ENCODE measurements at places on chromosomes 7 and 10.
A peak's percentile ranks its signal among the peaks of the same experiment; 100 is the strongest.

GRCh38 chr7:45884136-45884535 is 4.2 kb upstream of the IGFBP1 start:
- no peak for DNase-seq

- no peak for DNase-seq
These were observed 81.1 kb downstream of the PRTFDC1 start for GRCh38 chr10:24871011-24871935.

DNA sequence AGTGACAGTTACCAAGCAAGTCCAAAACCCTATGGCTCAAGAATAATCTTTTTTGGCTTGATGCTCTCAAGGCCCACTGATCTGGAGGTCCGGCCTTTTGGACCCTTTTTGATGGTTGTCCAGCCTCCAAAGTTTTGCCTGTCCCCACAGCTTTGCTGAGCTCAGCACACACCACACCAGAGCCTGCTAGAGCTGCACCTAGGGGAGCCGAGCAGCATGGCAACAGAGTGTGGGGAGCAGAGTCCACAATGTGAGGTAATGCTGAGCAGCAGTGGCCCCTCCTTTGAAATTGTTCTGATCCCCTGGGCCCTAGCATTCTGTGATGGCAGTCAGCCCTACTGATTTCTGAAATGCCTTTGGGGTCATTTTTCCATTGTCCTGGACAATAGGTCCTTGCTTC is 9.3 kb downstream of the GIMAP7 start:
- DNase-seq, result no peak

DNA sequence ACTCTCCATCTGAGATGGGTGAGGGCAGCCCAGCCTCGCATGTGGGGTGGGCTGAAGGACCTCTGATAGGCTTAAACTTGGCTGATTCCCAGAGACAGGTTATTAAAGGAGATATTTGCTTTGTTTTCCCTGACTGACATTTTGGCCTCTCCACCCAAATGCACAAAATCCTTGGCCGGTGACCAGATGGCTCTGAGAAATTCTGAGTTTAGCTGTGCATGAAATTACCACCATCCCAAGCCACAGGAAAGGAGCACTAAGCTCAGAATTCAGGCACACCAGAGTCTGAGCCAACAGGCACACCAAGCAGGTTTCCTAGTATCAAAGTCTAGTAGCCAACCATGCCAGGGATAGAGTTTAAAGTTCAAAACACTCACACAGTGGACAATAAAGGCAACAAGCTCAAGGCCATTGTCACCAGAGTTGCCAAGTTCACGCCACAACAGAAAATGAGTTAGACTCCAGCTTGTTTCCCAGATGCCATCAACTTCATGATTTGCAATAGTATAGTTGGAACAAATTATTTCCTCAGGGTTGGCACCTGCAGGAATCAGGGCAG is 387.6 kb downstream of the KCNMA1 start:
- no peak for DNase-seq

DNA sequence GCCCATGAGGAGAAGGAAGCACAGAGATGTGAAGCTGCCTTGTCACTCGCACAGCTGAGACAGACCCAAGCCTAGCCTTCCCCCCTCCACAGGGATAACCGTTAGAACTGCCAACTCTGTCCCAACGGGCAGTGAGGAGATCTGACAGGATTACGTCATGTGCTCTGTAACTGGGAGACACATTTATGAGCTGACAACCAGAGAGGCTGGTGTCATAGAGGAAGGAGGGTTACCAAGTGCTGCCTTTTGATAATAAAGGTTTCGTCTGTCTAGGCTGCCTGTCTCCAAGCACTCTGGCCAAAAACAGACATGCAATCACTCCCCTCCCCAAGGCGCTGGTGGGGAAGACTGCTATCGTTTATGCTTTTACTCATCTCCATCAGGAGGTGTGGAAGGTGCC is 165.9 kb downstream of the PLXNA4 start:
- DNase-seq, result no peak

DNA sequence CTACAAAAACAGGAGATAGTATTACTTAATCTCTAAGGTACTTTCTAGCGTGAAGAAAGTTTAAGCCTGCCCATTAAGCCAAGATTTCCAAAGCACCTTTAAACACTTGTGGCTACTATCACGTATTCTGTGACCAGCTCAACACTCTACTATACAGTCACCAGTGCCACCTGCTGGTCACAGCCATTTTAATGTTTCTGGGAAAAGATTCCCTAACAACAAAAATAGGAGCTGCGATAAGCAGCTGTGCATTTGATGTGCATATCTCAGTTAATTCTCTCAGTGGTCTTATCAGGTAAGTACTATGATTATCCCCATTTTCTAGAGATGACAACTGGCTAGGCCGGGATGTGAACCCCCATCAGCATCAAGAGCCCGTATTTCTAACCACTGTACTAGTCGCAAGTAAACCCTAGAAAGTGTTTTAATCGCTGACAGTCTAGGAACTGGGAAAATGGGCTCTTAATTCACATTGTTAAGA is 860 bp downstream of the SEC31B start:
- DNase-seq, result peak; percentile 53

- DNase-seq, result no peak
These were observed 169.1 kb downstream of the PTEN start for GRCh38 chr10:88032566-88032965.

- no peak for DNase-seq
These were observed 119.4 kb downstream of the GNAT3 start for GRCh38 chr7:80392229-80393169.

GRCh38 chr10:100997360-100998182 is 2.0 kb upstream of the LZTS2 start:
- DNase-seq, result peak; percentile 72

GRCh38 chr7:3897430-3898372 is 596.6 kb downstream of the SDK1 start:
- peak; percentile 7 for DNase-seq

- no peak for DNase-seq
These were observed 45.6 kb upstream of the SCIN start for GRCh38 chr7:12524794-12525386.

DNA sequence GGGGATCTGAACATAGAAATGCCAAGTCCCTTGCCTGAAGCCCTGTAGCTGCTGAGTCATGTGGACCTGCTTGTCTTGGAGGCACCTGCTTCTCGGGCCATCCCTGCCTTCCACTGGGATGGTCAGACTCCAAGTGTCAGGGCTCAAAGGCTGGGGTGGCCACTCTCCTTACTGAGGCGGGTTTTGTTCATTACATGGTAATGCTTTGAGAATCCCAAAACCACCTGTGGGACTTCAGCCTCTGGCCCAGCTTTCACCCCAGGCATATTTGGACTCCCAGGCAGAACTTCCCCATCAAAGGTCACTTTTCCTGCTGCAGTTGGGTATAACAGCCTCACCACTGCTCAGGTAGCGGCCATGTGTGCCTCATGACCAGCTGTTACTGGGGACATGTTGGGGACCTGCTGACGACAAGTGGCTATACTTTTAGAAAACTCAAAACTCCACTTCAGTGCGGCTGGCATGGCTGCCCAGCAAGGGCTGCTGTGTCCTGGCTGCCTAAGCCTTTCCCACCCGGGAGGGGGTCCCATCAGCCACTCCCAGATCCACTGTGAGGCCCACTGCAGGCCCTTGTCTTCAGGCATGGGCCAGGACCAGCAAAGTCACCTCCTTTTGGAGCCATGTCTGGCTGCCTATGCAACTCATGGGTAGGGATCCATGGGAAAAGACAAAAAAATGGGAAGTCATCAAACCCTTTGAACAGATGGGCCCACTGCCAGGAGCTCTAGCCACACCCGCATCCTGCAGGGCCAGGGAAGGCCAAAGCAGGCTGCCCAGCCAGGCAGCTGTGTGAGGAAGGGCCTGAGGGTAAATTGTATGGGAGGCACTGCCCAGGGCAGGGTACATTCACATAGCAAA is 96.7 kb downstream of the ARHGAP22 start:
- no peak for DNase-seq

DNA sequence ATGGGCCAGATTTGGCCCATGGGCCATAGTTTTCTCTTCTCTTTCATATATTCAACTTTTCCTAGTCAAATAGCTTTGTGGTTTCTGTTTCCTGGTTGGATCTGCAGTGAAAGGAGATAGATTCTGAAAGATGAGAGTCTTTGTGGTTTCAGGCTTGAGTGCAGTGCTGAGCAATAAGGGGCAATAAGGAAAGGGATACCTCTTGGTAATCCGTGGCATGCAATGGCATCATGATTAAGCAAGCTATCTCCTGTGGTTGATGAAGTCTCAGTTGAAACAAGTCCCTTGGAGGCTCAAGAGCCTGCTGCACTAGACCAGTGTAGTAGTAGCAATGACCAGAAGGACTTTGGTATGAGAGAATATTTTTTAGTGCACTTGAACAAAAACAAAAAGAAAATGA is 187.7 kb upstream of the CNTNAP2 start:
- DNase-seq, result no peak

DNA sequence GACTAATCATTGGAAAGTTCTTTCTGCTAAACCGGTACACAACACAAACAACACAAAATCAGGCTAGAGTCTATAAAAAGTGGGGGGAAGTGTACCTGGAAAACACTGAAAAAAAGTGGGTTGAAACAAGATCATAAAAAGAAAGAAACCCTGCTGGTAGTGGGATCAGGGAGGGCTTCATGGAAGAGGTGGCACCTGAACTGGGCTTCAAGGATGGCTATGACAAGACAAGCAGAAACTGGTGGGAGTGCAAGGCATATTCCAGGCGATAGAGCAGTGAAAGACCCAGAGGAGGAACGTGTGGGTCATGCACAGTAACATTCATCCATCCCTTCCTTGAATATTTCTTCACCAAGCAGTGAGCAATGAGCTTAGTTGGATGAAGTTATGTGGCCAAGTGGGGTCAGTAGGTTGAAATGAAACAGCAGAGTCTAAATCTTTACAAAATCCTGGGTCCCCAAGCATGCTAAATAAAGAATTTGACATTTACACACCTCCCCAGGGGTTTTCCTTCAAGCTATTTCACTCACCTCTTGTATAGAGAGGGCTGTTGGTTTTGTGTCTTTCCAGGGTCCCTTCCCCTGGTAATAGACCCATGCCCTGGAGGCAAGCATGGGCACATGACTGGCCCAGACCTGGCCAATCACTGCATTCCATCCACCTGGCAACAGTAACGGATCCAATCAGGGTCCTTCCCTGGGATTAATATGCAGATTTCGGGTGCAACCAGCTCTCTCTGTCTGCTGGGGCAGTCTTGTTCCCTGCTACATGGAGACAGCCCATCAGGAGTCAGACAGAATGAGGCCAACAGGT is 38.2 kb downstream of the SPOCK2 start:
- DNase-seq, result no peak

- no peak for DNase-seq
These were observed 71.7 kb upstream of the PALS2 start for GRCh38 chr7:24501443-24502134.

- DNase-seq, result no peak
These were observed 159.4 kb upstream of the AHR start for GRCh38 chr7:17139081-17139480.

DNA sequence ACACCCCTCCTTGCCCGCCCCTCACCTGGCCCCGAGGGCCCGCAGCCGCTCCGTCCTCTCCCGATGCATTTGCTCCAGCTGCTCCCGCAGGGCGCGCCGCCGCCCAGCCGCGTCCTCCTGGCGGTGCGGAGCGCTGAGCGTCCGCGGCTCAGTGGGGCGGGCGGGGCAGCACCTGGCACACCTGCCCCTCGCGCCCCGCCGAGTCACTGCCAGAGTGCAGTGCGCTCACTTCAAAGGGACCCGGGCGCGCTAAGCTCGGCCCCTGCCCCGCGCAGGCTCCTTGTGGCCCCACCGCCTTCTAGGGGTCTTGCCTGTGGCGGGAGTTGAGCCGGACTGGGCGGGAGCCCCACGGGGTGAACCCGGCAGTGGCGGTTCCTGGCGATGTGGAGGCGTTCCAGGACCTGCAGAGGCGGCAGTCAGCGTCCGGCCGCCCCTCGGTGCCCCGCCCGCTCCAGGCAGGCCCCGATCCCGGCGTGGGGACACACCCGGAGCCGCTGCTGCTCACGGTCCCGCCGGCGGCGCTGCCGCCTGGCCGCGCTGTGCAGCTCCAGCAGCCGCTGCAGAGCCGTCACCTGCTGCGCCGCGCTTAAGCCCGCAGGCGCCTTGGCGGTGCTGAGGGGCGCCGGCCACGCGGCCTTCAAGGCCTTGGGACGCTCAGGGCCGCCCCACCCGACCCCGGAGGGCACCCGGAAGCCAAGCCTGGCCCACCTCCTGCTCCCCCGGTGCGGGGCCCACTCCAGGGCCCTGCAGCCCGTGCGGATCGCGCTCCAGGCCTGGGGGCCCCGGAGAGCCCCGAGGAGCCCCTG is 6.7 kb downstream of the ATP6V1F start:
- DNase-seq, result peak; percentile 22

DNA sequence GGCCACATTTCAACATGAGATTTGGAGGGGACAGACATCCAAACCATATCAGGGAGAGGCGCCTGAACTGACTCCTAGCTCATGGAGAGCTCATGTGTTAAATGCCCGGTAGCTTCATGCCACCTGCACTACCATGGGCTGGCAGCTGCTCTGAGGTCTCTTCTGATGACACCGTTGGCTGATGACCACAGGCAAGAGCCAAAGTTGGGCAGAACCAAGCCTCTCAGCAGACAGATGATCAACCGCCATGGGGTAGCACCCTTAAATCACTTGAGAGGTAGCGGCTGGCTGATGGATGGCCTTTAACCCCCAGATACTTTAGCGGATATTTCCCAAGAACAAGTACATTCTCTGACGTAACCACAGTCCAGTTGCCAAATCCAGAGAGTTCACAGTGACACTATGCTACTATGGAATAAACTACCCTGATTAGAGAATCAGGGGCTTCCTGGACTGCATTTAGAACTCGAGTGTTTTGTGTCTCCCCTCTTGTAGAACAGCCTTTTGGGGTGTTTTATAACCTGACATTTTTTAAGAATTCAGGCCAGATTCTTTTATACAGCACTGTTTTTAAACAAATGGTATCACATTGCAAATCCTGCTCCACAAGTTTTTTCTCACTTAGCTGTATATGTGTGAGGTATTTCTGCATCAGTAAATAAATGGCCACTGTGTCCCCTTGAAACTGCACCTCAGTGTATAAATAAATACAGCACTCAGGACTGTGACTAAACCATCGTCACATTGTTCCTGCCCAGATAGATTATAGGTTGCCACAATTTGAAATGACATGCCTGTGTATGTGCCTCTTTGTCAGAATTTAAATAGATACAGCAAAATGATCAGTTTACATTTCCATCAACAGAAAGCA is 30.8 kb upstream of the DRGX start:
- no peak for DNase-seq

DNA sequence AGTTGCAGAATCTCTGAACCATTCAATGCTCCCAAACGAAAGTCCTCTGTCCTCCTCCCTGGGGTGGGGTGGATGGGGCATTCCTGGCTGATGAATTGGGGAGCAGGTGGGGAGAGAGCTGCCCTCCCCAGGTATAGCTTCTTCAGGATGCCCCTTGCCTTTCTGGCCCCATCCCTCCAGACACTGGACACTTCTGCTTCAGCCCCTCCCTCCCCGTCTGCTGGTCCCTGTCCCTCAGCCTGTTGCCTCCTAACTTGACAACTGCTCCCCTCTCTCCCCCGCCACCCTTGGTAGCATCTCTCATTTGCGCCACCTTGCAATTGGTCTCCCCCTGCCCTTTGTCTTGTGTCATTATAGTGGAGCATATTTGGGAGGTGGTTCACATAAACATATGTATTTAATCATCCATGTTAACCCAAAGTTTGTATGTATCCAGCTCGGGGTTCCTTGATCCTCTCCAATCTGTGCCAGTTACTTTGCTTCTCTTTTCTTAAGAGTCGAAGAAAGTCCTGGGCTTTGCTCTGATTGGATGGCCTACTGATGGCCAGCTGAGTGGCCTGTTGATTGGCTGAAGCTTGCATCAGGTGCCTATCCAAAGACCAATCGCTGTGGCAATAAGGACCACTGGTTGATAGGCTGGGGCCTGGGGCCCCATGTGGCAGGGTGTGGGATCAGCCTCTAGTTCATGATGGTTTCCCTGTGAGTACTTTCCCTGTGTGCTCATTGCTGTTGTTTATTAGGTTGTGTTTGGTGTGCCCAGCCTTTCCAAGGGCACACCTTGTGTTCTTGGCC is 4.0 kb upstream of the GCK start:
- no peak for DNase-seq

Measured in effector CD4-positive, alpha-beta T cell (primary cell).